ENCODE measurements at places on chromosomes 5 and 9. TPM values are rescaled to one million over a fixed set of nuclear protein-coding genes. Genes with fewer than 3 reads are reported as not detected.

- peak; percentile 3 for DNase-seq
Measured at GRCh38 chr9:23342291-23342690, 483.7 kb downstream of the ELAVL2 start.

GRCh38 chr9:125580701-125581286 lies 126.2 kb downstream of the MAPKAP1 start:
- DNase-seq: no peak

DNA sequence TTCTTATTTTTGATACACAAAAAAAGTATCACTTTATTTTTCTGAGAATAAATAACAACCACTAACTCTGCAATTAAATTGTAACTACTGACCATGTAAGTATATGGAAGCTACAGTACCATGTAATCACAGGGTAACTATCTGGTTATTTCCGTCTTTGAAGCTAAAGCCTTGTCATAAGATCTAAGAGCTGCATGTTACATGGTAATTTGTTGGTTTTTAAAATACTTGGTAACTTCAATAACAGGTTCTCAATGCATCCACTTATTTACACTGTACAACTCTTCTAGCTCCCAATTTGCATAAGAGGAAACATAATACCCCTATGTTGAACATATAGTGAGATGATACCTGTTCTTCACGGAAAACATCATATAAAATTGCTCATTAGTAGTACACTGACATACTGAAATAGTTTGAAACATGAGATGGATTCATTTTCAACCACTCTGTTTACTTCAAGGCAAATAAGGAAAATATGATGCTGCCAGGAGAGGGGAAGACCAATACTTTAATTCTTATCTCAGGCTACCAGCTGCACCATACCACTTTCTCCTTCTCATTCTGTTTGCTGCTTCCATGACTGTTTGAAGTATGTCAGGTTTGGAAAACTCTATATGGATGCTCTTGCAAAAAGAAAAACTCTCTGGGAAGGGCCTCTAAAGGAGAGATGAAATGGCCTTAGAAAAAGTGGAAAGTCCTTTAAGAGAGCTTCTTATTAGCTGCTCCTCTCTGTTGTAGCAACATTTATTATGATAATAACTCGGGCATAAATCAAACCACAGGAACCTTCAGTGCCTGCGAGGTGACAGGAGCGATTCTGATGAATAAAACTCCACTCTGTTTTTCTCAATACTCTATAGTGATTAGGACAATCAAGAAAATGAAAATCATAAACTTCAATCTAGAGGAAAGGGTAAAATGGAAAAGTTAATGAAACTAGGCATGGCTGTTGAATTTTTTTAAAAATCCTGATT lies 150.2 kb downstream of the KIAA0825 start:
- no peak for DNase-seq

DNA sequence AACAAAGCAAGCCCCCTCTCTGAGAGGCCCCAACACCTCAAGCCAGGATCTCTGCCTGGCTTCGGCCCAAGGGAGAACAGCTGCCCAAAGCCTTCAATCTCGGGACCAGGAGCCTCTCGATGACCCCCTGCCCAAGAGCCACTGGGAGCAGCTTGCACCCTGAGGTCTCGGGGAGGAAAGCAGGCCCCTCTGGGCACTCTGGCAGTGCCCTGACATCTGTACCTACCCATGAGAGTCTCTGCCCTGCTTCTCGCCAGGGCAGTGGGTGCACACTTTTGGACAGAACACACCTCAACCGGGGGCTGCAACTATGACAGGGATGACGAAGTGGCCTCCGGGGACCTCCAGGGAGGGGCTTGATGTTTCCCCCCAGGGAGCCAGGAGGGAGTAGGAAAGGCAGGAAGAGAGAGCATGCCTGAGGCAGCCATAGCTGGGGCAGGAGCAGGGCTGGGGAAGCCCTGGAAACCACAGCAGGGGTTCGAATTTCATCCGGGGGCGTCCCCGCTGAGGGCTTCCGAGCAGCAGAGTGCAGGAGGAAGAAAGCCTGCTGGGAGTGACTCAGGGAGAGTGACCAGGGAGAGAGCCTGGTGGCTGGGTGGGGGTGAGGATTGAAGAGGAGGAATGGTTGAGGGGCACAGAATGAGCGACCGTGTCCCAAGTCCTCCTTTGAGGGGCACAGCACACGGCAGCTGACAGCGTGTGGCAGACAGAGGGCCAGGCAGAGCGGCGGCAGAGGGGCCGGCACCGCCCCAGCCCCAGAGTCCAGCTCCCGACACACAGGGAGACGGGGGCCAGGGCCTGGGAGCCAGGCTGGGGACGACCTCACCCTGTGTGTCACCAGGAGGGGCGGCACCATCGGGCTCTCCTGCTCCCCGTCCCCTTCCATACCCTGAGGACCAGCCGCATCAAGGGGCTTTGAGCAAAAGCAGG lies 1.8 kb downstream of the LPCAT1 start:
- DNase-seq: no peak

The ANKS6 gene
- polyA plus RNA-seq: 30.6 TPM
